CD4-positive, alpha-beta T cell treated with Interleukin-17A for 1 hour (primary cell): ENCODE measurements at places on chromosomes 1 and 21.

DNA sequence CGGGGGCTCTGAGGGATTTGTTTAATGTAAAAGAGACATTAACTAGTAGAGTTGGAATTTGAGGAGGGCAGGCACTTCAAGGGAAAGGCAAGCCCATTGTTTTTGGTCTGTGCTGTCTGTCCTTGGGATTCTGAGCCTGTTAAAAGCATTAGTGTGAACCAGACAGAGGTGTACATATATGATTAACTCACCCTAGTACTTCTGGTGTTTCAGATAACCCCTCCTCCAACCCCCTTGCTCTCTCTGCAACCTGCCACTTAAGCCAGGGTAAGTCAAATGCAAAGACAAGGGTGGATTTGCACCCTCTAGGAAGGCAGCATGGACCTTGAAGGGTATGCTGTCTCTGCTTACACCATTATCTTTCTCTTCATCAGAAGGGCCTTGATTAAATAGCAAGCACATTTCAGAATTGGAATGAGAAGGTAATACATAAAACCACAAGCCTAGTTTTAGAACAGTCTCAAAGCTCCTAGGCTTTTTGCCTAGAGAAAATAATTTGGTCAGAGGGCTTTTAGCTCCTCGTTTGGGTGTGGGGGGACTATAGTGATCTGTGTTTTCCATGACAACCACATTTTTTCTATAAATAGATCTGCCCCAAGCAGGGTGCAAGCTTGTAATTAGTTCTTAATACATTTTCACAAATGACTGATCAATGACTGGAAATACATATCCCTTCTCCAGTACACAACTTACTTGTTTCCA is 120.7 kb upstream of the SGIP1 start:
- DNase-seq: no peak

- no peak for DNase-seq
Measured at GRCh38 chr1:81809808-81810207, 9.1 kb downstream of the ADGRL2 start.

DNA sequence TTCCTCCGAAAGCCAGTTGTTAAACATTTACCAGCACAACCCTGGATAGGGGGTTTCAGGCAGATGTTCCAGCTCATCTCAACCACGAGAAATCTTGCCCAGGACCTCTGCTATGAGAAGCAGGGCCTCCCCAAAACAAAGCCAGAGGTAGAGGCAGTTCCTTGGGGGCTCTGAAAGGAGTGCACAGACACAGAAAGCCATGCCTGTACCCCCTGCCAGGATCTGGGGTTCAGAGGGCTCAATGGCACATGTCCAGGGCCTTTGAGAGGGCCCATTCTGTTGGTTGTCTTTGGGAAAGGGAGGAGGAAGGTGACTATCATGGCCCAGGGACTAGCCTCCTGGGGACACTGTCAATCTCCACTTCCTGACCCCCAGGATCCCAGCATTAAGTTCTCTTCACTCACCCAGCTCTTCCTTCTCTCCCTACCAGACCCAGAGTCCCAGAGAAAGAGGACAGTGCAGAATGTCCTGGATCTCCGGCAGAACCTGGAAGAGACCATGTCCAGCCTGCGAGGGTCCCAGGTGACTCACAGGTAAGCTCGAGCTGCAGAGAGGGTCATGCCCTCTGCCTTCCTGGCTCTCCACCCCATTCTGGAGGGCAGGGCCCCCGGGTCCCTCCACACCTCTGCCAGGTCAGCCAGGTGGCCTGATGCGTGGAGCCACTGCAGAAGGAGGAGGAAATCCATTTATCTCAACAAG is 116.4 kb upstream of the IPO9 start:
- DNase-seq: no peak

DNA sequence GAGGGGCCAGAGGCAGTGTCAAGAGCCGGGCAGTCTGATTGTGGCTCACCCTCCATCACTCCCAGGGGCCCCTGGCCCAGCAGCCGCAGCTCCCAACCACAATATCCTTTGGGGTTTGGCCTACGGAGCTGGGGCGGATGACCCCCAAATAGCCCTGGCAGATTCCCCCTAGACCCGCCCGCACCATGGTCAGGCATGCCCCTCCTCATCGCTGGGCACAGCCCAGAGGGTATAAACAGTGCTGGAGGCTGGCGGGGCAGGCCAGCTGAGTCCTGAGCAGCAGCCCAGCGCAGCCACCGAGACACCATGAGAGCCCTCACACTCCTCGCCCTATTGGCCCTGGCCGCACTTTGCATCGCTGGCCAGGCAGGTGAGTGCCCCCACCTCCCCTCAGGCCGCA is at the start of gene BGLAP:
BGLAP (plus strand) TSS at position 259 of the 400 bp plus-strand sequence; CDS start at position 307, 48 bp downstream.
- DNase-seq: no peak

DNA sequence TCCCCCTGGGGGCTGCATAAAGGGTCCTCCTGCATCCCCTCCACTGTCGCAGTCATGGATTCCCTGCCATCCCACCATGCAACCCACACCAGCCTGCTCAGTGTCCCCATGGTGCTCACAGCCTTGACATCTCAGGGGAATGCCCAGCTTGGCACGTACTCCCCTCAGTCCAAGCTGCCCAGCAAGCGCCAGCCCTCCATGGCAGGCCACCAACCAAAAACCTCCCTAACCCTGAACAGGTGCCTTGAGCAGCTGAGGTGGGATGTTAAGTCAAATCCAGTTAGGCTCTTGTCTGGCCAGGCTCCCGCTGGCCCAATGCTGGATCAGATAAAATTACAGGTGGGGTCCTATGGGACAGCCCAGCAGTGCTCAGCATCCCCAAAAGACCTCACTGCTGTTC is 341 bp downstream of the VTCN1 start:
- no peak for DNase-seq

DNA sequence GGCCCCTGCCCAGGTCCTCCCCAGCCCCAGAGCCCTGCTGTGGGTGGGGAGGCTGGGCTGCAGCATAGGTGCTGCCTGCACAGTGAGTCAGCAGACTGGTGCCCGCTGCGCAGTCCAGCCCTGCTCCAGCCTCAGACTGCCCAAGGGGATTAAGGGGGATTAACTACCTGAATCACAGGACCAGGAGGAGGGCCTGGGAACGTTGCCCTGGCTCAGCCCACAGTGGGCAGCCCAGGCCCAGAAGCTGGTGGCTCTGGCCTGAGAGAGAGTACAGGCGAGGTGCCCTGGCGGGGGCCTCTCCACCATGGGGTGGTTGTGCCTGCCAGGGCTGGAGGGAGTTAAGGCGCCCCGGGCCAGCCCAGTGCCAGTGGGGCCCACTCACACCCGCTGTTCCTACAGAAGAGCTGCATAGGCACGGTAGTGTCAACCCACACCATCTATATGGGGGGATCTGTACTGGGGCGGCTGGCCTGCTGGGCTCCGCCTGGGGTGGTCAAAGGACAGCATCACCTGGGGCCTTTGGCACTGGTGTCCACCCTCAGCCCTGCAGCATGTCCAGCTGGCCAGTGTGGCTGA is 2.3 kb downstream of the OBSCN start:
- DNase-seq: no peak

- no peak for DNase-seq
Measured at GRCh38 chr1:219661464-219662092, 48.7 kb upstream of the ZC3H11B start.
